ENCODE measurements at places on chromosomes 5 and 9. TPM values are rescaled to one million over a fixed set of nuclear protein-coding genes. Genes with fewer than 3 reads are reported as not detected.

- no peak for DNase-seq
- no peaks in the 10 kb centered on the region for H3K36me3 ChIP-seq
- H3K4me3 ChIP-seq, result no peak overlapping the region
- H3K27ac ChIP-seq, result no peak overlapping the region
These were observed 2.5 kb upstream of the FGFR4 start for GRCh38 chr5:177084175-177084574.

- H3K4me3 ChIP-seq, result no peak overlapping the region
- H3K27me3 ChIP-seq, result peaks cover 2% of the 10 kb centered on the region
- DNase-seq, result no peak
- no peaks in the 10 kb centered on the region for H3K36me3 ChIP-seq
- peaks cover 6% of the 10 kb centered on the region for H3K4me1 ChIP-seq
These were observed 273.0 kb upstream of the RPS23 start for GRCh38 chr5:82551192-82551591.

- DNase-seq, result no peak
- peaks cover 26% of the 10 kb centered on the region for H3K27me3 ChIP-seq
- peaks cover 24% of the 10 kb centered on the region for H3K4me1 ChIP-seq
- peak overlapping the region; percentile 79 for H3K4me3 ChIP-seq
These were observed 3.8 kb downstream of the EGR1 start for GRCh38 chr5:138468966-138469539.

GRCh38 chr5:103744159-103744558, 181.6 kb upstream of the NUDT12 start:
- H3K27me3 ChIP-seq, result no peaks in the 10 kb centered on the region
- peaks cover 6% of the 10 kb centered on the region for H3K4me1 ChIP-seq
- no peak for DNase-seq
- H3K4me3 ChIP-seq, result no peak overlapping the region

LCN10 gene
- 0.20 TPM for total RNA-seq

CPLANE1 gene
- 32.3 TPM for total RNA-seq

XPA gene
- 17.5 TPM for total RNA-seq

DNA sequence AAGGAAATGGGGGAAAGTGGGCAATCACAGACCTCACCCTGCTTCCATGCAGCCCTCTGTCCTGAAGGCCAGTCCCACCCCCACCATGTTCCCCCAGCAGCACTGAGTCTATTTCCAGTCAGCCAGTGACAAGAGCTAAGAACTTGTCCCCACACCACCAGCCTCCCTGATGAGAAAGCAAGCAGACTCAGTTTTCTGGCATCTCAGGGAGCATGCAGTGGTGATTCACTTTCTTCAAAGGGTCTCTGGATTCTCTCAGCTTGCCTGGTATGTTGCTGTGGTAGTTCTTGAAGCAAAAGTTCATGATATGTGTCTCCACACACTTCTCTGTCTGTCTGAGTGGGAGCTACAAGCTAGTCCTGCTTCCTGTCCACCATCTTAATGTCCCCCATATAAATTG, 799.9 kb upstream of the TYRP1 start:
- no peaks in the 10 kb centered on the region for H3K36me3 ChIP-seq
- no peaks in the 10 kb centered on the region for H3K4me1 ChIP-seq
- H3K4me3 ChIP-seq, result no peak overlapping the region

ZNF366 gene
- not detected for total RNA-seq

RHOBTB3 gene
- total RNA-seq, result 154 TPM

DNA sequence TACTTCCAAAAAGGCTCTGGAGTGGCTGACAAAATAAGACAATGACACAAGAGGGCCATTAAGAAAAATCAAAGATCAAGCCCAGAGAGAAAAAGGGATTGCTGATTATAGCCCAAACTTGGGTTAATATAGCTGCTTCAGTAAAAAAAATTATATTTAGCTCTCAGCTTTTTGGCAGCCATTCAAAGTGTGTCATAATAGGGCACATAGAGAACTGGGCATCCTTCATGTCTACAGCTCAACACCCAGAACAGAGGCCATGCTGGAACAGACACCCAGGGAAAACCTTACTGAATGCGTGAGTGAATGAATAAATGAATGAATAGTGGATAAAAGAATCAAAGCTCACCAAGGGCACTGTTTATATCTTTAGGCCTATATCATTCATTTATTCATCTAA, 110.1 kb downstream of the SLIT3 start:
- H3K36me3 ChIP-seq, result no peaks in the 10 kb centered on the region
- H3K27me3 ChIP-seq, result peaks cover 3% of the 10 kb centered on the region
- no peak for DNase-seq
- H3K4me3 ChIP-seq, result no peak overlapping the region
- no peaks in the 10 kb centered on the region for H3K4me1 ChIP-seq
- H3K27ac ChIP-seq, result no peak overlapping the region

DNA sequence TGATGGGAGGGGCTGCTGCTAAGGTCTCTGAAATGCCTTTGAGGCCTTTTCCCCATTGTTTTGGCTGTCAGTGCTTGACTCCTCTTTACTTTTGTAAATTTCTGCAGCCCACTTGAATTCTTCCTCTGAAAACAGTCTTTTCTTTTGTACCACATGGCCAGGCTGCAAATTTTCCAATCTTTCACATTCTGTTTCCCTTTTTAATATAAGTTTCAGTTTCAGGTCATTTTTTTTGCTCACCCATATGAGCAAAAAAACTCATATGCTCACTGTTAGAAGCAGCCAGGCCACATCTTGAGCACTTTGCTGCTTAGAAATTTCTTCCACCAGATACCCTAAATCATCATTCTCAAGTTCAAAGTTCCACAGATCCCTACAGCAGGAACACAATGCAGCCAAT, 234.6 kb upstream of the ADRA1B start:
- H3K27ac ChIP-seq, result no peak overlapping the region
- no peak overlapping the region for H3K4me3 ChIP-seq
- H3K4me1 ChIP-seq, result no peaks in the 10 kb centered on the region
- peaks cover 4% of the 10 kb centered on the region for H3K36me3 ChIP-seq
- no peak for DNase-seq

GMCL2 gene
- total RNA-seq, result not detected

DNA sequence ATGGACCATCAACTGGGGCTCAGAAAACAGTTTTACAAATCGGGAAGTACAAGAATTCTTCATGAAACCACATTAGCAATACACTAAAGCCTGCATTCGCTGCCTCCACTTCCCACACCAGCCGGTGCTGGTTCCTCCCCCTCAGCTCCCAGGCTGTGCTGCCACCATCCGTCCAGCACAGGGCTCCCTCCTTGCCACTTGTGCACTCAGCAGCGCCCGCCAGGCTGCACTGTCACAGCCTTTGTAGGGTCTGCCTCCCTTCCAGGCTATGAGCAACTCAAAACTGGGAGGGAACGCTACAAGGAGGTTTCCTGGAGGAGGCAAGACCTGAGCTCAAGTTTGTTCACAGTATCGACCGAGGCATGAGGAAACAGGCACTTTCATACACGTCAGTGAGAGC, 7.7 kb downstream of the MAPK9 start:
- peaks cover 16% of the 10 kb centered on the region for H3K4me1 ChIP-seq
- DNase-seq, result no peak
- H3K27ac ChIP-seq, result no peak overlapping the region

DNA sequence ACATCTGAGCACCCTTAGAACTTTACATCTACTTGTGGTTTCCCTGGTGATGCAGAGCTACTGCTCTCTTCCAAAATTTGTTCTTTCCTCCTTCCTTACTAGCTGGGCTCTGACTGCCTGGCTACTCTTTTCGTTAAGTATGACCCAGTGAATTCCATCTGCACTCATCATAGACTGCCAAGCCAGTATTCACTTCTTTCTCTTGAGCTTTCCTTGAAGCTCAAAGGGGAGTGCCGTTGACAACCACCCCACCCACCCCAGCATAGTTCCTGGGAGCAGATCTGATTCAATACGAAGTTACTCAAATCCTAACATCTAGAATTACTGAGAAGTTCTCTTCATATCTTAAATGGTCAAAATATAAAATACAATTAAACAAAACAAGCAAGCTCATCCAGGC, 190.5 kb downstream of the ADAMTS12 start:
- no peaks in the 10 kb centered on the region for H3K36me3 ChIP-seq
- H3K27me3 ChIP-seq, result no peaks in the 10 kb centered on the region
- peaks cover 6% of the 10 kb centered on the region for H3K4me1 ChIP-seq
- H3K27ac ChIP-seq, result no peak overlapping the region
- no peak overlapping the region for H3K4me3 ChIP-seq
- DNase-seq, result no peak

- H3K36me3 ChIP-seq, result no peaks in the 10 kb centered on the region
- peaks cover 46% of the 10 kb centered on the region for H3K4me1 ChIP-seq
- peak overlapping the region; percentile 76 for H3K27ac ChIP-seq
- peak overlapping the region; percentile 56 for H3K4me3 ChIP-seq
These were observed 3.2 kb downstream of the PAPPA start for GRCh38 chr9:116156621-116157314.

DNA sequence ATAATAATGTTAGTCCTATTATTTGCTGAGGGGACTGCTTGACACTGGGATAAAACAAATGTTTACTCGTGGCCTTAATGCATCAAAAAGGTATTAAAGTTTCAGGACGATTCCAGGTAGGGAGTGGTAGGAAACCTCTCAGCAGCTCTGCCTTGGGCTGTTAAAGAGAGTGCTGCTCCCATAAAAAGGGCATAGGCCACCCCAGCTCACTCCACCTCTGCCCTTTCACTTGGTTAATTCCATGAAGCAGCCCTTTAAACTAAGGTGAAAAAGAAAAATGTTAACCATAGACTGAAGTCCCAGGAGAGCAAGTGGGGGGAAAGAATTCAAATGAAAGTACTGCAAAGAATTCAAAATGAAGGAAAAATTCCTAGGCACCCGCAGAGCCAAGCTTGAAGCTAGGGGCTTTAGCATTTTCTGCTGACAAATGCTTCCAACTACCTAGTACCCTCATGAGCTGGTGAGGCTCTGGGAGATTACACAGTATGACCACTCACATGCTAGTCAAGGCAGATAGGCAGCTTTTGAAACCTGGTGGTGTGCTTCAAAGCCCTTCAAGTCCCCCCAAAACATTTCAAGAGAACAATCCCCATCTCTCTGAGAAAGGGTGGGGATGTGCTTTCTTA, 8.5 kb downstream of the KLF9 start:
- H3K36me3 ChIP-seq, result no peaks in the 10 kb centered on the region
- peaks cover 30% of the 10 kb centered on the region for H3K4me1 ChIP-seq
- peaks cover 7% of the 10 kb centered on the region for H3K27me3 ChIP-seq
- no peak for DNase-seq

TXNDC8 gene
- total RNA-seq, result not detected

SLC34A3 gene
- 0.27 TPM for total RNA-seq

GRCh38 chr5:663436-664342, 29.5 kb downstream of the TPPP start:
- no peaks in the 10 kb centered on the region for H3K4me1 ChIP-seq
- no peaks in the 10 kb centered on the region for H3K27me3 ChIP-seq
- peaks cover 39% of the 10 kb centered on the region for H3K36me3 ChIP-seq
- DNase-seq, result no peak
- H3K27ac ChIP-seq, result no peak overlapping the region

CBY3 gene
- not detected for total RNA-seq

DNA sequence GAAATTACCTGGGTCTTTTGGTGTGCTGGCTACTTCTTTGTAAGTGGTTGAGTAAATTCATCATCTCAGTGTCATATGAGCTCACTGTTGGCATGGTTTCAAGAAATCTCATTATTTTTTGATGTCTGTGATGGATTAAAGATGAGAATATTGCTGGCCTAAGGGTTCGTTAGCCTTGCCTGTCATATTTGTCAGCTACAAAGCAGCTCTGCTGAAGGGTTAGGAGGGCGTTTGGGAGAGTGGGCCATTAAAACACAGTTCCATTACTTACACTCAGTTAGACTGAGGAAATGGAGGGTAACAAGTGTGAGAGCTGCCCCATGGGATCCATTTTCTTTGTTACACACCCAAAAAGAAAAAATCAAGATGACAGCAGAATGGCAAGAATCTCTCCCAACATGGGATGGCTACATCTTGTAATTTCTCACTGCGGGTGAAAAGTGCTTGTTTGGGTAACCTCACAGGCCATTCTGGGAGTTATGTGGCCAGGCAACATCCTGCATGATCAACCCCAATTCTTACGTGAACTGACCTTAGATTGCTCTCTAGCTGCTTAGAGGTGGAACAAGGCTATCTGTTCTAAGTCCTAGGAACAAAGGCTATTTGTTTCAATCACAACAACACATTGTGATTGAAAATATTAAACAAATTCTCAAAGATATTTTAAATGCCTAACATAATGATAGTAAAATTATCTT, 609.5 kb upstream of the RGMB start:
- H3K4me3 ChIP-seq, result no peak overlapping the region
- H3K27me3 ChIP-seq, result no peaks in the 10 kb centered on the region
- DNase-seq, result no peak
- H3K36me3 ChIP-seq, result no peaks in the 10 kb centered on the region
- H3K4me1 ChIP-seq, result peaks cover 7% of the 10 kb centered on the region
- H3K27ac ChIP-seq, result no peak overlapping the region

GRCh38 chr5:37860206-37860605, 20.4 kb upstream of the GDNF start:
- peaks cover 25% of the 10 kb centered on the region for H3K27me3 ChIP-seq
- H3K4me1 ChIP-seq, result no peaks in the 10 kb centered on the region
- H3K36me3 ChIP-seq, result no peaks in the 10 kb centered on the region
- no peak for DNase-seq

DNA sequence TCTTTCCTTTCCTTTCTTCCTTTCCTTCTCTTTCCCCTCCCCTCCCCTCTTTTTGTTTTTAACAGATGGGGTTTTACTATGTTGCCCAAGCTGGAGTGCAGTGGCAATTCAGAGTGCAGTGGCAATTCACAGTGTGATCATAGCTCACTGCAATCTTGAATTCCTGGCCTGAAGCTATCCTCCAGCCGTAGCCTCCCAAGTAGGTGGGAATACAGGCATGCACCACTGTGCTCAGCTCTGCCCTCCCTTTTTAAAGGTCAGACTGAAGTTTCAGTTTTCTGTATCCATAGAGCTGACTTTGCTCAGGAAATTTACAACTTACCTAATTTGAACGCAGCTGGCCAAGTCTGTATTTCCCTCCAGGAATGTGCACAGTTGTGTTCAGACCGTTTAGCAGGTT, 696 bp downstream of the CCL28 start:
- no peaks in the 10 kb centered on the region for H3K36me3 ChIP-seq
- no peaks in the 10 kb centered on the region for H3K4me1 ChIP-seq
- H3K27ac ChIP-seq, result no peak overlapping the region
- H3K4me3 ChIP-seq, result no peak overlapping the region
- no peak for DNase-seq
- H3K27me3 ChIP-seq, result peaks cover 2% of the 10 kb centered on the region

SEMA6A gene
- total RNA-seq, result 129 TPM

GRCh38 chr5:143403334-143403592, 223 bp downstream of the NR3C1 start:
- peaks cover 40% of the 10 kb centered on the region for H3K4me1 ChIP-seq
- H3K27ac ChIP-seq, result no peak overlapping the region
- peak overlapping the region; percentile 73 for H3K4me3 ChIP-seq
- H3K27me3 ChIP-seq, result peaks cover 16% of the 10 kb centered on the region
- H3K36me3 ChIP-seq, result peaks cover 11% of the 10 kb centered on the region

- no peaks in the 10 kb centered on the region for H3K36me3 ChIP-seq
- H3K4me1 ChIP-seq, result peaks cover 18% of the 10 kb centered on the region
- H3K27ac ChIP-seq, result no peak overlapping the region
- no peak overlapping the region for H3K4me3 ChIP-seq
These were observed 164.1 kb downstream of the HSD17B3 start for GRCh38 chr9:96137671-96138429.

GRCh38 chr5:138972836-138973235, 97.7 kb upstream of the LRRTM2 start:
- no peak for DNase-seq
- H3K27me3 ChIP-seq, result no peaks in the 10 kb centered on the region
- H3K36me3 ChIP-seq, result no peaks in the 10 kb centered on the region
- peaks cover 42% of the 10 kb centered on the region for H3K4me1 ChIP-seq
- no peak overlapping the region for H3K4me3 ChIP-seq

- H3K27ac ChIP-seq, result no peak overlapping the region
- peaks cover 6% of the 10 kb centered on the region for H3K36me3 ChIP-seq
- no peak for DNase-seq
- peaks cover 47% of the 10 kb centered on the region for H3K4me1 ChIP-seq
These were observed 43.0 kb downstream of the LHFPL2 start for GRCh38 chr5:78605611-78606010.
